CD4-positive, CD25-positive, alpha-beta regulatory T cell (primary cell): ENCODE measurements at places on chromosomes 7 and 10.

DNA sequence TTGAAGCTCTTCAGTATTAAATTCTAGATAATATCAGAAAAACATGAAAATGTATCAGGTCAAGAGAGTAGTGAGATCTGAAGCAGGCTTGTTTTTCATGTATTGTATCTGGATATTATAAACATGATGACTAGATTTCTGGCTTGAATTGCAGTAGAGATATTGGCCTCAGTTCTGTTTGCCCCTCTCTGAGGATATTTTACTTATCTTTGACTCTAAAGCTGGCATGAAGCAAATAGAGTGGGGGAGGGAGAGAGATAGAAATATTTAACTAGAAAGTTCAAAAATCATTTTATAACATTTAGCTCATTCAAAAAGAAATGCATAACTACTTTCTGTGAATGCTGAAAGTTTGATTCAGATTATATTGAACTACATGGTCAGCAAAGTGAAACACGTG lies 929.7 kb upstream of the KCND2 start:
- no peak for DNase-seq

- peak; percentile 7 for DNase-seq
Observed at GRCh38 chr10:3786295-3787015, 1.4 kb upstream of the KLF6 start.

DNA sequence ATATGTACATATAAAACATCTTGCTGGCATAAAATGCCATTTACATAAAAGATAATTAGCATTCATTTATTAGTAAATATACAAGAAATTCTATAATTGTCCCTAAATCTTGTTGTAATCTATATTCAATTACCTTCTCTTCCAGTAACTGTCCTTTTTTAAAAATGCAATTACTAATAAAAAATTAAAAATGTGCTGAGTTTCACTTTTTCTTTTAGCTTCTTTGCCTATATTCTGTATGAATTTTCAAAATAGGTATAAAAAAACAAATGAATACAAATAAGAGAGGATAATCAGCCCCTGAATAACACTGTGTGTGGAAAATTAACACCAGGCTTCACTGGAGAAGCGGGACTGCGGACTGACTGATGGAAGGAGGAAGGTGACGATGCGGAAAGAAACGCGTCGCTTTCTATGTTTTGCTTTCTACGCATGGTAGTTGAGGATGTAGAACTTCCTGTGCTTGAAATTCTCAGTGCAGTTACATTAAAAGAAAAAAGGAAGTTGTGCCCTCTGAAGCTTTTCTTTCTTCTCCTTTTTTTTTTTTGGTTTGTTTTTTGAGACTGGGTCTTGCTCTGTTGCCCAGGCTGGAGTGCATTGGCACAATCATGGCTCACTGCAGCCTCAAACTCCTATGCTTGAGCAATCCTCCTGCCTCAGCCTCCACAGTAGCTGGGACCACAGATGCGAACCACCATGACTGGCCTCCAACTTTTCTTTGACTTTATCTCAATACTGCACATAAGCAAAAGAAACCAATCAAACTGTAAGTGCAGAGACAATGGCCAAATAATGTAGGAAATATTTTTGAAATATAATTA lies 7.4 kb upstream of the ZMYND11 start:
- peak; percentile 42 for DNase-seq

DNA sequence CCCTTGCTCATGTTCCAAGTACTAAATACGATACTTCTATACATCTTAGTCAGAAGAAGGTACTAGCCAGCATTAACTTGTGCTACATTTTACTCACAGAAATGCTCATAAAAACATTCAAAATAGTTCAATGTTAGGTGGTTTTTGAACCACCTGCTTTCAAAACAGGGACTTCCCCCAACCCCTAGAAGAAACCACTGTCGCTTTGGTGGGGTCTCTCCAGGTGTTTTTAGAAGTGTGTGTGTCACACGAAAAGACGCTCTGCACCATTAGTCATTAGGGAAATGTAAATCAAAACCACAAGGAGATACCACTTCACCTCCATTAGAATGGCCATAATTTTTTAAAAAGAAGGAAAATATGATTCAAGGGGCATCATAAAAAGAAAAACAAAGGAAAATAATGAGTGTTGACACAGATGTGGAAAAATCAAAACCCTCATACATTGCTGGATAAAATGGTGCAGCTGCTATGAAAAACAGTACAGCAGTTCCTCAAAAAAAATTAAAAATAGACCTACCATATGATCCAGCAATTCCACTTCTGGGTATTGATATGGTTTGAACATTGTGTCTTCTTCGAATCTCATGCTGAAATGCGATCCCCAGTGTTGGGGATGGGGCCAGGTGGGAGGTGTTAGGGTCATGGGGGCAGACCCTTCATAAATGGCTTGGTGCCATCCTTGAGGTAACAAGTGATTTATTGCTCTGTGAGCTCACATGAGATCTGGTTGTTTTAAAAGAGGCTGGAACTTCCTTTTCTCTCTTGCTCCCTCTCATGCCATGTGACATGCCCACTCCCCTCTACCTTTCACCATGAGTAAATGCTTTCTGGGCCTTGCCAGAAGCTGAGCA lies 74.2 kb downstream of the MALSU1 start:
- DNase-seq, result no peak

- DNase-seq, result no peak
Observed at GRCh38 chr7:159104188-159104920, 40.3 kb downstream of the VIPR2 start.

- DNase-seq, result no peak
Observed at GRCh38 chr10:87842220-87842641, 21.1 kb downstream of the KLLN start.

DNA sequence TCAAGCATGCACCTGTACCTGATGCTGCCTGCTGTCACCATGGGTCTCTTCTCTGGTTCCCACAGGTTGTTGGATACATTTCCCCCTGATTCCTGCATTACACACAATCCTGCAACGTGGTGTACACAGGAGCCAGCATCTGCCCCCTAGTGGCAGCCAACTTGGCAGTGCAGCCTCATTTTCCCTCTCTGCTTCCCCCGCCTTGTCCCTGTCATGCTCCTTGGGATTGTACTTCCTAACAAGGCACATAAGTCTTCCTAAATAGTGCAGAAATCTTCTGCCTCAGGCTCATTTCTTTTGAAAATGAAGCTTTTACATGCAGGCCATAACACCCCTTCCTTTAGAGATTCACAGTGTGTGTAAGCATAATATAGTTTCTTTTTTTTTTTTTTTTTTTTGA lies 387.5 kb downstream of the CCSER2 start:
- DNase-seq, result peak; percentile 22

GRCh38 chr10:60029475-60029874 lies 123.1 kb upstream of the CCDC6 start:
- DNase-seq, result no peak

DNA sequence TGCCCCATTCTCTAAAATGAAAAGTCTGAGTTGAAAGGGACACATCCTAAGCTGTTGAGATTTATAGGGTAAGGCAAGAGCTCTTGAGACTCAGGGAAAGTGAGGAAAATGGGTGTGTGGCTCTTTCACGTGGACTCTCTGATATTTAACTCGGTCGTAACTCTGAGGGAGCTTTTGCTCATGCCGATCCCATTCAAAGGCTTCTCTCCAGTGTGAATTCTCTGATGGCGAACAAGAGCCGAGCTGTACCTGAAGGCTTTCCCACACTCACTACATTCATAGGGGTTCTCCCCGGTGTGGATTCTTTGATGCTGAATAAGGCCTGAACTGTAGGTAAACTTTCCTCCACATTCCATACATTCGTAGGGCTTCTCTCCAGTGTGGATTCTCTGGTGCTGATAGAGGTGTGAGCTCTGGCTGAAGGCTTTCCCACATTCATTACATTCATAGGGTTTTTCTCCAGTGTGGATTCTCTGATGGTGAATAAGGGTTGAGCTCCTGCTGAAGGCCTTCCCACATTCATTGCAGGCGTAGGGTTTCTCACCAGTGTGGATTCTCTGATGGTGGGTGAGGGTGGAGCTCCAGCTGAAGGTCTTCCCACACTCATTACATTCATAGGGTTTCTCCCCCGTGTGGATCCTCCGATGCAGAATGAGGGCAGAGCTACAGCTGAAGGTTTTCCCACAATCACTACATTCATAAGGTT lies 10.4 kb downstream of the ZNF3 start:
- DNase-seq, result no peak

- DNase-seq, result no peak
Observed at GRCh38 chr10:72459301-72459700, 104.6 kb upstream of the DNAJB12 start.
